ENCODE measurements at places on chromosomes 1 and 21. TPM values are rescaled to one million over a fixed set of nuclear protein-coding genes. Genes with fewer than 3 reads are reported as not detected.

DNA sequence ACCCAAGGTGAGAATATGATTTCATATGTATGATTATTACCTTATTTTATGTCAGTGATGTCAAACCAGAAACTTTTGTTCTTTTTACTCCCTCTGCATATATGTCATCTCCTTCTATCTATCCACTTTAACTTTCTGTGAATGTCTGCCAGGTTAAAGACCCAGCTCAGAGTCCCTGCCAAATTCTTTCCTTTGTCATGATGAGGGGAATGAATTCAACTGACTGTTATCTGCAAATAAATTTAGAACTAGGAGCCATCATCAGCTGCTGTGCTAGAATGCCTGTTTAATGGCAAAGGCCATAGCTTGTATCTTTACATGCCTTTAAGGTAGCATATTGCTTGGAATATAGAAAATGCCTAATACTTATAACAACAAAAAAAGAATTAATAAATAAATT is 815.6 kb upstream of the NEGR1 start:
- DNase-seq: no peak
- H3K4me3 ChIP-seq: no peak overlapping the region
- no peaks in the 10 kb centered on the region for H3K27me3 ChIP-seq
- H3K36me3 ChIP-seq: no peaks in the 10 kb centered on the region
- H3K27ac ChIP-seq: no peak overlapping the region
- H3K4me1 ChIP-seq: no peaks in the 10 kb centered on the region

- H3K4me1 ChIP-seq: no peaks in the 10 kb centered on the region
- DNase-seq: no peak
- H3K27me3 ChIP-seq: no peaks in the 10 kb centered on the region
- no peak overlapping the region for H3K27ac ChIP-seq
- H3K36me3 ChIP-seq: no peaks in the 10 kb centered on the region
These were observed 49.0 kb downstream of the LRRC53 start for GRCh38 chr1:74463333-74463988.

DNA sequence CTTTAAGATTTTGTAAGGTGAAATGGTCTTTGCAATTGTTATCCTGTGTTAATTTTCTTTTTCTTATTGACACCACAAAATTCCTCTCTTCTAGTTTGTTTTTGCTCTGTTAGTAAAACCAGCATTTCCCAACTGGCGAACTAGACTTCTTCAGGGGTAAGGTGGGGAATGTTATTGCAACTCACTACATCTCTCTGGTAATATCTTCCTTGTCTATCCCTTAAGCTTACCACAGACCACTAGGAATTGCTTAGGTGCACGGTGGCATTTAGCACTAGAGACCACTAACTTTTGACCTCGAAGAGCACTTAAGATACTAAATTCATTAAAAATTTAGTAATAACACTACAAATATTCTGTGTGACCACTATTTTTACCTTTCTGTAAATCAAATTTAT is 4.2 kb upstream of the COA6 start:
- no peak overlapping the region for H3K27ac ChIP-seq
- H3K36me3 ChIP-seq: no peaks in the 10 kb centered on the region
- DNase-seq: no peak
- H3K27me3 ChIP-seq: no peaks in the 10 kb centered on the region
- H3K4me1 ChIP-seq: peaks cover 8% of the 10 kb centered on the region
- H3K4me3 ChIP-seq: no peak overlapping the region

RHD gene
- total RNA-seq: not detected

PROK1 gene
- not detected for total RNA-seq

KCNJ9 gene
- 0.28 TPM for total RNA-seq

FCGR3B gene
- 2.0 TPM for total RNA-seq

SPATA46 gene
- not detected for total RNA-seq
